ENCODE measurements at places on chromosomes 3 and 15.

GRCh38 chr3:173983343-173983742 lies 585.8 kb downstream of the NLGN1 start:
- DNase-seq: no peak

GRCh38 chr15:65980824-65981456 lies 111.6 kb downstream of the RAB11A start:
- DNase-seq: peak; percentile 10

DNA sequence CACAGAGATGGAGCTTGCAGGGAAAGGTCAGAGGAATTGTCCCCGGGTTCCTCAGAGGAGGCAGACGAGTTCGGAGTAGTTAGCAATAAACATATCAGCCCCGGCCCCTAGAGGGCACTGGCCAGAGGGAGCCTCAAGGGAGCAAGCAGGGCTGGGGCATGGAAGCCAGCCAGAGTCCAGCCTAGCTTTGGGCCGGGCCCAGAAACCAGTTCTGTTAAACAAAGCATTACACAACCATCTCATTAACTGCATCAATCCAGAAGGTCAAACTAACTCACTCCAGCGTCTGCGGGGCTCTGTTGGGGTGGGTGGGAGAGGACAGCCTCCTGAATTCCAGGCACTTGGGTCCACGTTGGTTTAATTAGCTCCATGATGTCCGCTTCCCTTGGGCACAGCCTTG lies 41.0 kb upstream of the IREB2 start:
- DNase-seq: no peak

DNA sequence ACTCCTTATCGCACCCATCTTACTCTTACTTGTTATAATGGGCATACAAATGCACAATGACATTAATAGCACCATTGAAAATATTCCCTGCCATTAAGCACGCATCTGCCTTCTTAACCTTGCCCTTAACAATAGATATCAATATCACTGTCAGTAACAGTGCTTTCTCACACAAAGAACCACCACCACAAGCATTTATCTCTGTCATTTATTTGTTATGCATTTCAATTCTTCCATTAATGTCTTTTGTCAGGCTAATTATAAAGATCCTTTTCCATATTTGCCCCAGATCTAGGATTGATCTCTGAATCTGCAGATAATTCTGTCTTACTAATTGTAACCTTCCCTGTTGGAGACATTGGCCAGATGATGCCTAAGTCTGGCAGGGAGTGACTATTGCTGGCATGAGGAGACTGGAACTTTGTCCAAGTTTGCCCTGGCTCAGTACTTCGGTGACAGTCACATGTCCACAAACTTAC lies 419.6 kb upstream of the TGFBR2 start:
- no peak for DNase-seq

DNA sequence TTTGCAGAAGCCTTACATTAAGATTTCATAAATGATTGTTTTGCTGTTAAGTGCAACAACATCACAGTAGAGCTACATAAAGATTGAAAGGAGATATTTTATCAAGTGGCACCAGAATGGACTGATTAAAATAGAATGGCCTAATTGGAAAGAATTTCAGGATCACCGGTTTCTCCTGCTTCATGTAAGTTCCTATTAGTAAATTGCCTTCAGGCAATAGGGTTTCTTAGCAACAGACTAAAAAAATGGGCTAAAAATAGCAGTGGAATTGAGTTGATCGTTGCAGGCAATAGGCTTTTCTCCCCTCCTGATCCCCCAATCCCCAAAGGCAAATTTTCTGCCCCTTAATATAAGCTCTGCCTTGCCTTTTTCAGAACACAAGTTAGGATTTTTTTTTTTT lies 917 bp downstream of the LNP1 start:
- no peak for DNase-seq

GRCh38 chr3:69547461-69547880 lies 161.6 kb upstream of the FRMD4B start:
- DNase-seq: no peak

DNA sequence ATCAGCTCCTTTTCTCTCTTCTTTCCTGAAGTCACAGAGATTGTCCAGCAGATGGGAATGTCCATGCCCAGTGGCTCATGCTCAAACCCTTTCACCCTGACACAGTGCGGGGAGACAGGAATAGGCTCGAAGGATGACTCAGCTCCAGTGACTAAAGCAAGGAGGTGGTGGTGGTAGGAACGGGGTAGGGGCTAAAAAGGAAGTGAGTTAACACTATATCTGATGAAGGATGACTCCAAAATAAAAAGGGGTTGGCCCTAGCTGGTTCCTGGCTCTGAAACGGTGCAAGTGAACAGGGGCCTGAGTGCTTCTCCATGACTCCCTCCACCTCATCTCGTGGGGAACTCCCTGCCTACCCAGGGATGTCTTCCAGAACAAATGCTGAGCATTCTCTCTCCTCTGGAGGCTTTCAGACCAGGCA lies 167.4 kb upstream of the LPP start:
- DNase-seq: peak; percentile 33

DNA sequence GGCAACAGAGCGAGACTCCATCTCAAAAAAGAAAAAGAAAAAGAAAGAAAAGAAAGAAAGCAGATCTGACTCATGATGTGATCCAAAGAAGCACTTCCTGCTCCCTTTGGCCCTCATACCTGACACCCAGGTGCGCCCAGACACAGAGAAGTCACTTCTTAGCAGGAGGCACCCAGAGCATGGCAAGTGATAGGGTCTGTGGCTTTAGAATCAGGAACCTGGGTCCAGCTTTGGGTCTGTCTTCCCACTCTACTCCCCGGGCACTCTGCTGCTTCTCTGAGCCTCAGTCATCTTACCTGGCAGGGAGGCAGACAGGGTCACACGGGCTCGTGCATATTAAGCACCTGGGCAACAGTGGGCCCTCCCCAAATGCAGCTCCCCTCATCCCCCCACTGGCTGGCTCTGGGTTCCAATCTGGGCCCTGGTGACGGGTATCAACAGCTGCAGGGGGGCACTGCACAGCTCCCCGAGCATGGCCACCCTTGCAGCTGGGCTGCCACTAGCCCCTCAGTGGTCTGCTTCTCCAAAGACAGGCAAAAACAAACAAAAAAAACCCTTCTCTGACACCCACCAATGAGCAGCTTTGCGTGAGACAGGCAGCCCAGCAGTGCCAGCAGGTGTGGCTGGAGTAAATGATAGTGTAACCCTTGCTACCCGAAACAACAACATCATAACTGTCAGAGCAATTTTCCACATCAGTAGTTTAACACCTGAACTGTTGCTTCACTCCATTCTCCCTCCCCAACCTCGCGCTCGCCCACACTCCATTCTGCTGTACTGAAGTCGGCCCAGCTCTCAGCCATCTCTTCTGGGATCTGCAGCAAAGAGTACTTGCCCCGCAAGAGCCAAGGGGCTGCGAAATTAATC lies 99.8 kb downstream of the MEGF11 start:
- DNase-seq: no peak

- DNase-seq: no peak
Observed at GRCh38 chr3:170746175-170746942, 123.6 kb downstream of the RPL22L1 start.

GRCh38 chr3:165805946-165806561 lies 31.2 kb downstream of the BCHE start:
- no peak for DNase-seq

DNA sequence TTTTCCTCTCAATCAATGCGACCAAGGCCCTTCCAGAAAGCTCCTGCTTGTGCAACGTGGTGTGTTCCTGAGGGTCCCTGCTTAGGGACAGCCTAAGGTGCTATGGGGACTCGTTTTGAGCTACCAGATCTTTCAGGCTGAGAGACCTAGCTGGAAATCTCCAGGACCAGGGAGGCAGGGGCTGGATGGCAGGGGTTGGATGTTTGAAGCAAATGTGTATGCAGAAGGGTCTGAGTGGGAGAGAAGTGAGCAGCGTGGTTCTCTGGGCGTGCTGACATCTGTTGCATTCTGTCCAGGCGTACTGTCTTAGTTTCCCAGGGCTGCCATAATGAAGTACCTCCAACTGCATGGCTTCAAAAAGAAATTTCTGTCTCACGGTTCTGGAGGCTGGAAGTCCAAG lies 31.7 kb upstream of the SLCO2A1 start:
- DNase-seq: no peak

DNA sequence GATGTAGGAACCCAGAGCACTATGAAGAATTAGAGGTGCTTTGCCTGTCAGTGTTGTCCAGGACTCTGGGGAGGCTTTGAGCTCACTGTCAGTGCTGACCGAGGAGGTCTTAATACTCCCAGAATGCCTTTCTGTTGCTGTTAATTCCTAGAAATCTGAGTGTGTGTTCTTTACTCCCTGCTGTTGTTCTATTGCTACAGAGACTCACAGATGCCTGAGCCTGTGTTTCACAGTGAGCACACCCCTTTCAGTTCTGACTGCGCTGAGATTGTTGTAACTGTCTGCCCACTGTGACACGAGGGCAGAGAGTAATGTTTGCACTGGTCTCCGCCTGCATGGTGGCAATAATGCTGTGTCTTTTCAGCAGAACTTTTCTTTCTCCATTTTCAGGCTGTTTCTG lies 162.9 kb downstream of the RYR3 start:
- no peak for DNase-seq

GRCh38 chr3:192847941-192848340 lies 69.7 kb downstream of the MB21D2 start:
- no peak for DNase-seq

GRCh38 chr3:54087581-54088410 lies 34.6 kb upstream of the CACNA2D3 start:
- no peak for DNase-seq

DNA sequence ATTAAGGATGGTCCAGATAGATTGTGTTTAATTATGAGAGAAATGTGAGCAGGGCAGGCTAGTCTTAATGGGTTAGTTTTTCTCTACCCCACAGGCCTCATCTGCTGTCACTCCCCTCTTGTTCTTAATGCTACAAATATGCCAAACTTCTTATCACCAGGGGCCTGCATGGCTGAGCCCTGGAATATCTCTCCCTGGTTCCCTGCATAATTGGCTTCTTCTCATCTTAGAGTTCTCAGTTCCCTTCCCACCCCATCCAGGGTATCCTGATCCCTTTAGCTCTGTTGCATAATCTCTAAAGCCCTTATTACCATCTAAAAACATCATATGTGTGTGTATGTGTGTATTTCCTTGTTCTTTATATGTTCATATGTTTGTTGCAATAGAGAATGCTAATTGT lies 279.6 kb downstream of the LSAMP start:
- DNase-seq: no peak

GRCh38 chr3:151307131-151307530 lies 9.5 kb downstream of the GPR87 start:
- no peak for DNase-seq

- DNase-seq: no peak
Observed at GRCh38 chr3:171749124-171749523, 61.2 kb downstream of the PLD1 start.

- no peak for DNase-seq
Observed at GRCh38 chr3:149783576-149783975, 8.8 kb downstream of the ANKUB1 start.

DNA sequence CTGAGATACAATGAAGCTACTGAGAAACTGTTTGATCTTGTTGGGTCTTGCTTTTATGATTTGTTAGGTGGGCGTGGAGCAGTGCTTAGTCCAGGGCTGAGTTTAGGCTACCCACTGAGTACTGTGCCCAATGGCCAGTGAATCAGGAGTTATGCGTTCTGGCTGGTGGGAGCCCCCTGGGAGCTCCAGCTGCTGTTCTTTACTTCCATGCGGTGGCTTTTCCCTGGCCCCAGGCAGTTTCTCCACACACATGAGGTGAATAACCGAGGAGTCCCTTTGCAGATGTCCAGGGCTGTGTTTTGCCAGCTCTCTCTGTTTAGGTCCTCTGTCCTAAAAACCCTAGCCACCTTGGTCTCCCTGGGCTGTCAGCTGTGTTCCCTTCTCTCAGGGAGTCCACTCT lies 106.5 kb downstream of the KLF13 start:
- DNase-seq: no peak

DNA sequence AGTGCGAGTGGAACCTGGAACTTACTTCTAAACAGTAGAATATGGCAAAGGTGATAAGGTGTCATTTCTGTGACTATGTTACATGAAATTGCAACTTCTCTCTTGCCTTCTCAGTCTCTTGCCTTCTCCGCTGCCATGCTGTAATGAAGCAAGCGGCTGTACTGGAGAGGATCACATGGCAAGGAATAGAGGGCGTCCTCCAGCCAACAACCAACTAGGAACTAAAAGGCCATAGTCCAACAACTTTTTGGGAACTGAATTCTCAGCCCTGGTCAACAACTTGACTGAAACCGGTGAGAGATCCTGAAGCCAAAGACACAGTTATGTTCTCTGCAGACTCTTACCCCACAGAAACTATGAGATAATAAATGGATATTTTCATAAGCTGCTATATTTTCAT lies 143.5 kb downstream of the P3H2 start:
- no peak for DNase-seq

DNA sequence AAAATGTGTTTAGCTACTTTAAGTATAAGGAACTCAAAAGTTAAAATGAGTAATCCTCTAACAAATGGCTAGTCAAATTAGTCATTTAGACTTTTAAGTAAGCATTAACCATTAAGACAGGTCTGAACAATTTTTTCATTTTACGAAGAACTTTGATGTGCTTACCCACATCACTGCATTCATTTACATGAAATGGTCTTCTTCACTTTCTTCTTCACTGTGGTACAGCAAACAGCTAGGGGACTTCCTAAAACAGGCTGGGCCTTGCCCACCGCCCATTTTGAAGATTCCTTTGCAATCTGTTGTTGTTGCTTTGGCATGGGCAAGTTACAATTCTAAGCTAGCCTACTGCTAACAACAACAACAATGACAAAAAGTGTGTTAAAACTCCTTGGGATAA lies 67.4 kb downstream of the CBLB start:
- no peak for DNase-seq

GRCh38 chr15:42152921-42153698 lies 3.3 kb downstream of the PLA2G4F start:
- DNase-seq: no peak

- DNase-seq: peak; percentile 92
Observed at GRCh38 chr15:88467073-88467934, at the start of the genes MRPL46 and MRPS11. MRPL46 (minus strand) TSS chr15:88467388; CDS start chr15:88467377, 11 bp downstream. MRPS11 (plus strand) TSS chr15:88467708; CDS start chr15:88467718, 10 bp downstream.

DNA sequence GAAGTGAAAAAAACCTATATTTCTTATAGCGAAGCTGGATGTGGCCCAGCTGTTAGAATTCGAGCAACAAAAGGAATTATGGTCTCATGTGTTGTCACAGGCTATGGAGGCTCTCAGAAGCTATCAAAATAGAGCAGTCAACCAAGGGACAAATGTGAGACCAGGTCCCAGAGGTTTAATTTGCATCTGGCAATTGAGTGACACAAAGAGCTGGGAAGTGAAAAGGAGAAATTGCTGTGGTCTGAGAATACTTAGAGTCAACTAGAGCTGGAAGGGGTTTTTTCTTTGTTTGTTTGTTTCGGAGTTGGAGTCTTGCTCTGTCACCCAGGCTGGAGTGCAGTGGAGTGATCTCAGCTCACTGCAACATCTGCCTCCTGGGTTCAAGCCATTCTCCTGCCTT lies 61.3 kb upstream of the SMAD3 start:
- no peak for DNase-seq

Data from stimulated activated CD4-positive, alpha-beta T cell treated with anti-CD3 and anti-CD28 coated beads, Interleukin-12 subunit alpha, Interleukin-12 subunit beta, amount 100 ng/mL, for 4 hours (primary cell).